ENCODE measurements at places on chromosomes 2 and 18.

GRCh38 chr2:170465241-170465640 is 249.9 kb upstream of the SP5 start:
- DNase-seq: no peak

GRCh38 chr2:197513915-197514314 is 2.0 kb upstream of the MOB4 start:
- DNase-seq: no peak

DNA sequence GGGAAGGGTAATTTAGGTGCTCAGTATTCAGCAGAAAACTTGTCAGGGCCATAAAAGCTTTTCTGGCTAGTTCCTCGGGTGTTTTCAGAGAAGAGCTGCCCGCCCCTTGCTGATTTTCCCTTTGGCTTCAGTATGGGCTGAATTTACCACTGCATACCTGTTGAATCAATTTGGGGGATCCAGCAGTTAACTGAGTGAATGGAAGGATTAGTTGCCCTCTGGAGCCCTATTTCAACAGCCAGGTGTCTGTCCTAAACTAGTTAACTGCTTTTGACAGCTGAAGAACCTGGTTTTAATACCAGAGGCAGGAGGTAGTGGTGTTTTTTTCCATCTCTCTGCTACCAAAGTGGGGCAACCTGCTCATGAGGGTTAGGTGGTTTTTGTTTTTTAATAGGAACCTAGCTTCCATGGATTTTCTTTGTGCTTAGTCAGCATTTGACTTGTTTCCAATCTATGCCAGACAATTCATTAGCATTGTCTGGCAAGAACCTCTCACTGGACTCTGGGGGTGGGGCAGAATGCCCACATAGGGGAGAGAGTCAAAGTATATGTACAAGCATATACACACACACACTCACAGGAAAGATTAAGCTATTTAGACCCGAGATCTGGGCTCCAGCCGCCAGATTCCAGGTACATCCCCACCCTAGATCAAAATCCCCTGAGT is 166.5 kb upstream of the SIX3 start:
- DNase-seq: no peak

DNA sequence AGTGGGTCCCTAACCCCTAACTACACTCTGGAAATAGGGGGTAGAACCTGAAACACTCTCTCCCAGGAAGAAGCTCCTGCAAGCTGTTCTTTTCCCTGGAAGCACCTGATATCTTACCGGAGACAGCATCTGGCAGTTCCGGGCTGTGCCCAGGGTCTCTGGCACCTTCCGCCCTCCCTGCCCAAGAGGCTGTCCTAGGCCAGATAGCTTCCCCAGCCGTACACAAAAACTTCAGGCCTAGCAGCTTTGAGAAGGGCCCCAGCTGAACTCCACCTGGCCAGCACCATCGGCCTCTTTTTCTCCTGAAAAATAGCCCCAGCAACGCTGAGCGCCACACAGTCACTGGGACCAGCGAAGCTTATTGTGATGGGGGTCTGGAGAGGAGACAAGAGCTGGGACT is 9.7 kb downstream of the OSR1 start:
- DNase-seq: no peak

- DNase-seq: no peak
Observed at GRCh38 chr2:216517447-216518225, 19.0 kb downstream of the RPL37A start.

DNA sequence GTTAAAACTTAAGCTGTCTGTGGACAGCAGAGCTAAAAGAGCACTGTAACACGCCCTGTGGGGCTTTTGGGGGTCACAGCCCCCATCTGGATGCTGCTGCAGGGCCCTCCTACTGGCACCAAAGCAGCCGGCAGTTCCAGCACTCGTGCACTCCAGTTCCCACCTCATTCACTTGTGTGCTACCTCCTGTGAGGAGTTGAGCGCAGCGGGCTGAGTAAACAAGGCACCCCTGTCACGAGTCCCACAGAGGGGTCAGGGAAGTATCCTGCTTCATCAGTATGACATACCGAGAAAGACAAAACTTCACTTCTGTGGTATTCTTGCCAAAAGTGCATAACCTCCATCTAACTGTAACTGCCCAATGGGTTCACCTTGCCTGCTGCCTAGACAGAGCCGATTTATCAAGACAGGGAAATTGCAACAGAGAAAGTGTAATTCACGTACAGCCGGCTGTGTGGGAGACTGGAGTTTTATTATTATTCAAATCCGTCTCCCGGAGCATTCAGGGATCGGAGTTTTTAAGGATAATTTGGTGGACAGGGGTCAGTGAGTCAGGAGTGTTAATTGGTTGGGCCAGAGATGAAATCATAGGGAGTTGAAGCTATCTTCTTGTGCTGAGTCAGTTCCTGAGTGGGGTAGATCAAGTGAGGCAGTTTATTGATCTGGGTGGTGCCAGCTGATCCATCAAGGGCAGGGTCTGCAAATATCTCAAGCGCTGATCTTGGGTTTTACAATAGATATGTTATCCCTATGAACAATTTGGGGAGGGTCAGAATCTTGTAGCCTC is 41.6 kb downstream of the TMEM17 start:
- DNase-seq: no peak

GRCh38 chr18:770583-770961 is 41.5 kb downstream of the YES1 start:
- DNase-seq: no peak

- DNase-seq: no peak
Observed at GRCh38 chr2:7703048-7703447, 785.8 kb downstream of the RNF144A start.

GRCh38 chr18:59837586-59837985 is 62.2 kb upstream of the PMAIP1 start:
- peak; percentile 38 for DNase-seq

- DNase-seq: no peak
Observed at GRCh38 chr18:5646739-5647138, 102.9 kb upstream of the EPB41L3 start.

- no peak for DNase-seq
Observed at GRCh38 chr2:86157009-86157556, 38.2 kb downstream of the IMMT start.

DNA sequence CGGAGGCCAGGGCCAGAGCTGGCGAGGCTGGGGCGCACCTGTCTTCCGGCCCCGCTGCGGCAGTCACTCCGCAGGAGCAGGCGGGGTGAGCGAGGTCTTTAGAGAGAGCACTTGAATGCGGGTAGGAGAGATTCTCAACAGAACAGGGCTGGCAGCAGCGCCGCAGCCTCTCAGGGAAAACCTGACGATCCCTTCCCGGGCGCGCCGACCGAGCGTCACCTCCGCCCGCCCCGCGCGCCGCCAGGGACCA is 526 bp downstream of the PRKRA start:
- peak; percentile 43 for DNase-seq

GRCh38 chr2:141317986-141318385 is 812.8 kb downstream of the LRP1B start:
- DNase-seq: no peak

GRCh38 chr2:173997753-173998152 is 32.6 kb upstream of the SP3 start:
- DNase-seq: no peak

- DNase-seq: no peak
Observed at GRCh38 chr2:118016911-118017310, 3.0 kb upstream of the CCDC93 start.

GRCh38 chr18:63100630-63101055 is 218.9 kb downstream of the BCL2 start:
- DNase-seq: no peak

GRCh38 chr2:118464046-118464445 is 375.8 kb downstream of the INSIG2 start:
- DNase-seq: no peak

GRCh38 chr18:46174342-46175041 is 70.3 kb downstream of the HAUS1 start:
- no peak for DNase-seq

DNA sequence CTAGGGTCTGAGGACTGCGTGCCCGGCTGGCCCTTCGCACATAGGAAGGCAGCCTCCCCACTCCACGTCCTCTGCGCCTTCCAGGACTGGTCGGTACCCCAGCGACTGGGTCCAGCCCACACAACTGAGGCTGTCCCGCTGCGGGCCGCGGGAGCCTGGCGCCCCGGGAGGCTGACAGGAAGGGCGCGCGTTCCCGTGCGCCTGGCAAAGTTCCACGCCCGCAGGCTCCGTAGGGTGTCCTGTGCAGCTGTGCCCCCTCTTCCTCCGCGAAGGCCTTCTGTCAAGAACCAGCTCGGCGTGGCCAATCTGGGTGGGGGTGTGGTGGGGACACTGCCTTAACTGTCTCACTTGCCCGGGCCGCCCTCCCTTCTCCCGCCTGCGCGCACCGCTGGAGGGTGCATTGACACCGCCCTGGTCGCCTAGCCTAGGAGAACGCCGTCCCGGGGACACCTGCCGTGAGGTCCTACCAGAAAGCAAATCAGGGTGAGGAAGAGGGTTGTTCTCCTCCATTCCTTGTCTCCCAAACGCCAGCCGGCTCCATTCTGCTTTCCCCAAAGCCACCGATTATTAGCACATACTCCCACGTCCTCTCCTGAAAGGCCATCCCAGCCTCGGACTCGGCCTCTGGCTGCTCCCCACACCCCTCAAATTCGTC is 618 bp upstream of the LYPD1 start:
- DNase-seq: no peak
